Hematopoietic multipotent progenitor cell treated with erythropoietin and hydrocortisone succinate and interleukin-3 and kit ligand, for 8 days (in vitro differentiated cells): ENCODE measurements at places on chromosomes 6 and 20.
A peak's percentile ranks its signal among the peaks of the same experiment; 100 is the strongest.

- DNase-seq, result no peak
These were observed 101.2 kb downstream of the SNAP25 start for GRCh38 chr20:10319855-10320254.

GRCh38 chr6:81362246-81362645 lies 390.2 kb downstream of the TENT5A start:
- no peak for DNase-seq

DNA sequence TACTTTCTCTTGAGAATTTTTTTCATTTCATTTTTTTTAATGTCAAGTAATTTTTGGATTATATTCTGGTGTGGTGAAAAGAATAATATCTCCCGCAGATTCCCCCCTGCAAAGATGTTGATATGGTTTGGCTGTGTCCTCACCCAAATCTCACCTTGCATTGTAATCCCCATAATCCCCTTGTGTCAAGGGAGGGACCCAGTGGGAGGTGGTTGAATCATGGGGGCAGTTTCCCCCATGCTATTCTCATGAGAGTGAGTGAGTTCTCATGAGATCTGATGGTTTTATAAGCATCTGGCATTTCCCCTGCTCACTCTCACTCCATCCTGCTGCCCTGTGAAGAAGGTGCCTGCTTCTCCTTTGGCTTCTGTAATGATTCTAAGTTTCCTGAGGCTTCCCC lies 58.7 kb upstream of the PMEPA1 start:
- DNase-seq, result no peak

DNA sequence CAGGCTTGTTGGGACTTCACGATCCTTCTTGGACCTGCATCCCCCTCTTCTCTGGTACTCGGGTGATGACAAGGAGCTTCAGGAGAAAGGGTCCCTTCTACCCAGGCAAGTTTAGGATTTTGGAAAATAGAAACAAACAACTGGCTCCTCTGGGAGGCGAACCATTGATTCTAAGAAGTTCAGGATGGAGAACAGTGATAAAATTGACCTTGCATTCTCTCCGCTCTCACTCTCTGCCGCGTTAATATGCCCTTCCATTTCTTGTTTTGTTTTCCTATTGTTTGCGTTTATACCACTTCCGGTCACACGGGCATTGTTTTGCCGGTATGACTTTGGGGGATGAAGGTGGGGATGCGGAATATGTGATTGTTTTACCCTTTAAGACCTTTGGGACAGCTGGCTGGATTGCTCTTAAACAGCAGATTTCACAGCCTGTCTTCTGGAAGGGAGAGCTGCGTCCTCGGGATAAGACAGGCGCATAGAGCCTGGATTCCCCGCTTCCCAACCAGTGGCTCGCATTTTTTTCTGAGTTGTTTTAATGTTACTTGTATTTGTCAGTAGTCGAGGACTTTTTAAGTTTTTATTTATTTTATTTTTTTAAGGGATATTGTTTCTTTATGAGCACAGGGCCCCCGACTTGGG lies 144.3 kb upstream of the ZNF184 start:
- DNase-seq, result no peak

DNA sequence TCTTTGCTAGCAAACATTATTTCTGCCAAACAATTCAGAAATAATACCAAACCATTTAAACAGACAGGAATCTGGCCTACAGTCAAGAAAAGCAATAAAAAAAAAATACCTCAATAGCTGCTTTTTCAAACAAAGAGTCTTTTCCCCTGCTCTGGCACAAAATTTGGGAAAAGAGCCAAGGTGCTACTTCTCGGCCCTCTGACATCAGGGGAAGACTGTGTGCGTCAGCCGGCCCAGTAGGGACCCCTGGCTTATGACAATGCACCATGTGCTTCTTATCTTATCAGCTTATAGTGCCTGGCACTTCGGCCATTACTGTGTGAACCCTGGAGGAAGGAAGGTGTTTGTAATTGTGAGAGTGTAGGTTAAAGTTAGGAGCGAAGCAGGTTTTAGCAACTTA lies 89.4 kb downstream of the PDE10A start:
- no peak for DNase-seq

DNA sequence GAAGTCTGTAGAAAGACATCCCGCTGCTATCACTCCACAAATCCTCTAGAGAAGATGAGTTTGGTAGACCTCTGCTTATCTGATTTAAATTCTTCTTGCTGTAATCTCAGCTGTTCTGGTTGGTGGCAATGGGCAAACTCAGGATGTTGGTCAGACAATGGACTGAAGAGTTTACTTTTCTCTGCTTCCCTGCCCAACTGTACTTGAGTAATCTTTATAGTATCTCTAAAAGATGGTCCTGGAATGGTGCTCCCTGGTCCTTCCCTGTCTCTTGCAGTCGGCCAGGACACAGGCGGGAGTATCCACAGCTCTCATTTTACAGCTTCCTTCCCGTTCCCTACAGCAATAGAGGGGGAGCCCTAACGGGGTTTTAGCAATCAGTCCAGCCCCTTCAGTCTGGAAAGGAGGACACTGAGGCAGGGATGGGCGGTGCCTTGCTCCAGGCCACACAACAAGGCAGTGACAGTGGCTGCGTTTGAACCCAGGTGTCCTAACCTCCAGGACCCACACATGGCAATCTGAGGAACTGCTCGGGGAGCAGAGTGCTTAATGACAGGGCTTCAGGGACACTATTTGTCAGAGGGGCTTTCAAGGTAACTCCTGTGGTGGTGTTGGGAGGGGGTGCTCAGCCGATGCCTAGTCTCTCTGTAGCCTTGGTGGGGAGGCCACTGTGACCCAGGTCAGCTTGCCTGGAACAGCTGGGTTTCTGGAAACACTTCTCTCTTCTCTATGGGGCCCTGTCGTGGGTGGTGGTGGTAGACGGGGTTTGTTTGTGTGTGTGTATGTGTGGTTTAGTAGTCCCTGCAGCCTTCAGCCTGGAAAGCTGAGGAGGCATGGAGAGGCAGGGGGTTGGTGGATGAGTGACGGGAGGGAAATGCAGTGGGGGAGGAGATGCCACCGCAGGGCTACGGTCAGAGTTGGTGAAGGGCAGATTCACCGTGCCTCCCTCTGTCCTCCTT lies 9.5 kb upstream of the VEGFA start:
- no peak for DNase-seq

DNA sequence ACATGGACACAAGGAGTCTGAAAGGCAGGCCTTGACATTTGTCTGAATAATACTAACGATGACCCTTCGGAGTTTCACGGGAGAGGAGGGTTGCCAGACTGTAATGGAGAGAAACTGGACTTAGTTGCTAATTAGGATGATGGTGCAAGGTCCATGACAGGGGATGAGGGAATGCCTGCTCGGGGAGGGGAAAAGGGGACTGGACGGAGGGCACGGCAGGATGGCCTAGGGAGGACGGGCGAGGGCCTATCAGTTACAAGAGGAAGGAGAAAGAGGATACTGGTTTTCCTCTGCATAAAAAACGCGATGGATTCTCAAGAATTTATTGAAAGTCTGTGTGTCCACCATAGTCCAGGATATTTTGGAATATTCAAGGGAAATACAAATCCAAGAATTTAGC lies 42.7 kb downstream of the IRAK1BP1 start:
- no peak for DNase-seq

- no peak for DNase-seq
These were observed 10.5 kb downstream of the SLC13A3 start for GRCh38 chr20:46640536-46641311.

DNA sequence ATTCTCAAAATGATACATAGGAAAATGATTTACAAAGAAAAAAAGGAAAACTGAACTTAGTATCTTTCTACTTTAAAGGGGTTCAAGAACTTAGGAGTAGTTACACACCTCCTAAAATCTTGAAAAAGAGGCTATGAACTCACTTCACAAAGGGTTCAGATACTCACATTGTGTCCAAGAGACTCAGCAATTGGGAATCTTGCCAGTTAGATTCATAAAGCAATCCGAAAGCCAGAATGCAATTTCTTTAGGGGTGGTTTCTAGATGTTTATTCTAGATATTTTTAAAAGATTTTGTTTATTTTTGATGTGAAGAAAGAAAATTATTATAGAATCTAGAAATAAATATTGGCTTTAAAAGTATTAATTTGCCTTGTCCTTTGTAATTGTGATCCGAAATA lies 1.7 kb upstream of the MYB start:
- no peak for DNase-seq

DNA sequence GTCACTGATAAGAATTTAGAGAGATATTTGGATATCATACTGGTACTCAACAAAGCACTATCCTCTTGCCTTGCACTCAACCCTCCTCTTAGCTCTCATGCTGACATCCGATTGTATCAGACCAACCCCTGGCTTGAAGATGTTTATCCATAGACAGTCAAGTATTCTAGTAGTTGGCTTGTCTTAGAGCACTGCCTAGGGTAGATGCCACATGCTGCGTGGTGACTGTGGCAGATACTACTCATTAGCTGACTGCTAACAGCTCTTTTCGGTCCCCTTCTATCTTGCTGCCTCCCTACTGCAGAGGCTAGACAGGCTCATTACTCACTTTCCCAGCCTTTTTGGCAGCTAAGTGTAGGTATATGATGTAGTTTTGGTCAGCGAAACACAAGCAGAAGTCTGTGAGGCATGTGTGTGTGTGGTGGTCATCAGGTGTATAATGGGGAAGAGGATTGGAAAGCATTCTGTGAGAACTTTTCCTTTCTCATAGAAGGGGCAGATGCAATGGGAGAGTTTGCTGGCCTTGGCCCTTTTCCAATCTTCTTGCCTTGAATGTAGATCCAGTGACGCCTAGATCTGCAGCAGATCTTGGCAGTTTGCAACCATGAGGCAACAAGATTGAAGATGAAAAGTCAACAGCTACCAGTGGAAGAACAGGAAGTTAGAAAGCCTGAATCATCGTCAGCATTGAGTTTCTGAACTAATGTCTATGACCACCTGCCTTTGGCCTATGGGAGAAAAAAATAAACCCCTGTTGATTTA lies 4.4 kb upstream of the IFNGR1 start:
- peak; percentile 50 for DNase-seq

GRCh38 chr20:62637110-62637509 lies 5.2 kb upstream of the SLCO4A1 start:
- no peak for DNase-seq

DNA sequence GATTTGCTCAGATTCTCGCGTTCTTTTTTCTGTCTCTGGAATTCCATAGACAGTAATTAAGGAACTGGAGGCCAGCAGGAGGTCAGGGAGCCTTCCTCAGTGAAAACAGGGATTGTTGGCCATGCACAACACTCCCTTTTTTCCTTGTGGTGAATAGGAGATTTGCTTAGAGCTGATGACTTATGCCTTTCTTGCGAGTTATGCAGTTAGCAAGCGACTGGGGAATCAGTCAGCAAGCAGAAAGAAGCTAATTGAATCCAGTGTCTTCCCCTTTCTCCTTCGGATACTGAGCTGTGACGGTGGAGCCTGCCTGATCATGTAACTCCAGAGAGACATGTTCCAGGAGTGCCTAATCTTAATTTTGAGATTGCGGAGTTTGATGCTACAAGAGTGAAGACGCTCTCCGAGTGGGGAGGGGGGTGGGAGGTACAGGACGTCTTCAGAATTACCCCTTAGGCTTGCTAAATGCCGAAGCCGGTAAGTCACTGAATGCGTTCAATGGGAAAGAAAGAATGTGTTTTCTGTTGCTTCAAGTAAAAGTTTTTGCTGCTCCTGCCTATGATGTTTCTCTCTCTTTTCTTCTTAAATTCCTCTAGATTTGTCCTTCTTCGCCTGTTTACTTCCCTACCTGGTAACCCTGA lies 165.9 kb downstream of the SASH1 start:
- DNase-seq, result no peak

- no peak for DNase-seq
These were observed 216.8 kb upstream of the CITED2 start for GRCh38 chr6:139591075-139591865.

- DNase-seq, result no peak
These were observed 176.7 kb downstream of the REV3L start for GRCh38 chr6:111306104-111306888.

- DNase-seq, result no peak
These were observed 167.9 kb upstream of the TNFAIP3 start for GRCh38 chr6:137699031-137699683.

DNA sequence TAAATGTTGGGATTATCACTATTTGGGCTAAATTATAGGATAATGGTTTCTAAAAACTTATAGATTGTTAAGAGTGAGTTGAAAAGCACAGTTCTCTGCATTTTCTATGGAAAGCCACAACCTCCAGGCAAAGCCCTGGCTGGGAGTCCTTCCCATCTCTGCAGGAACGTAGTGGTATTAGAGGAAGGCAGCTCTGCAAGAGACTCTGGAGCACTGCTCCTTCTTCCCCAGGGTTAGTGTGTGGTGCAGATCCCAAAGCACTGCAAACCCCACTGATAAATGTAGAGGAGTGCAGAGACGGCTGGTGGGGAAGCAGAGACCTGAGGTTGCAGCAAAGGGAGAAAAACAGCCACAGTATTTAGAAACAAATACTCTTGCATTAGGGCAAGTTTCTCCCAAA lies 225.3 kb downstream of the TINAG start:
- DNase-seq, result no peak

DNA sequence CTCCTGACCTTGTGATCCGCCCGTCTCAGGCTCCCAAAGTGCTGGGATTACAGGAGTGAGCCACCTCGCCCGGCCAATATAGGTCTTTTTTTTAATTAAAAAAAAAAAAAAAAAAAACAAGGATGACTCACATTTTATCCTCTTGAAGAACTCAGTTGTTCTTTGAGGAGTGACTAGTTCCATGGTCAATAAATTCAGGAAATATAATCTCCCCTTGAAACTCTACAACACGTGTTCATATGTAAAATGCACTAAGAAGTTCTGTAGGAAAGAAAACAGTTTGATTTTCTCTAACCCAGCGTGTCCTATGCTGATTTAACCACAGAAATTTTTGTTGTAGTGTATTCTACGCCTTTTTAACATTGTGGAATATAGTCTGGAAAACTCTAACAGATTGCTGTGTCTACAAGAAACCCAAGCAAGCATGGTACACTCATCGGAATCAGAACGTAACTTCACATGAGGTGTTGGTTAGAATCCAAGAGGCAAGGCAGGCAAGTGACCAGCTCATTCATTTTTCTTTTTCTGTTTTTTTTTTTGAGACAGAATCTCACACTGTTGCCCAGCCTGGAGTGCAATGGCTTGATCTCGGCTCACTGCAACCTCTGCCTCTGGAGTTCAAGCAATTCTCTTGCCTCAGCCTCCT lies 79.0 kb upstream of the ZNF217 start:
- no peak for DNase-seq

DNA sequence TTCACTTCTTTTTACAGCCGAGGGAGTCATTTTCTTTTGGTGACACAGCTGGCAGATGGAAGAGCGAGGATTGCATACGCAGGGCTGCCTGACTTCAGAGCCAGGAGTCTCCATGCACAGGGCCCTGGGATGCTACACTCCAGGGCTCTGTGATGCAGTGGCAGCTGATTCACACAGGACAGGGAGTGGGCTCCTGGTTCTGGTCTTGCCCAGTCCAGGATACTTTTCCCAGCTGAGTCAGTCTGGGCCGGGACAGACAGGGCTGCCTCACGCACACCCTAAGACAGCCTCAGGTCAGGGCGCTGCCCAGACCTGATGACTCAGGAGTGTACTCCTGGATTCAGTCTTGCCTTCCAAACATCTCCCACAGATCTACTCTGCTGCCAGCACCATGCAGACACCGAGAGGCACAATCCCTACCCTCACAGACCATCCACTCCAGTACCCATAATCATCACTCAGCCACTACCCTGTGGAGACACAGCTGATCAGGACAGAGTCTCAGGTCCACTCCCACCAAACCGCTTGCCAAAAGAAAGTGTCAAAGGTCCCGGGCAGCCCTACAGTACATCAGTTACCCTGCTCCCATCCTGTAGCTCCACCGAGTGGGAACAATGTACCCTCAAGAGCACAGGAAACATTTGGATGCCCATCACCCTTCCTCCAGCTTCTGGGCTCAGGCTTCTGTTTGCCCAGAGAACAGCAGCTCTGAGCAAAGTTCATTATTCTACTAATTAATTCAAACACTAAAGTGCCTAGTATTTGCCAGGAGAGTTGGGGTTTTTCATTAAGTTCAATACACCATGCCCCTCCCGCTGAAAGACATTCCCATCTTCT lies 11.5 kb downstream of the SDC4 start:
- DNase-seq, result no peak
